ENCODE measurements at places on chromosomes 7 and 10.

DNA sequence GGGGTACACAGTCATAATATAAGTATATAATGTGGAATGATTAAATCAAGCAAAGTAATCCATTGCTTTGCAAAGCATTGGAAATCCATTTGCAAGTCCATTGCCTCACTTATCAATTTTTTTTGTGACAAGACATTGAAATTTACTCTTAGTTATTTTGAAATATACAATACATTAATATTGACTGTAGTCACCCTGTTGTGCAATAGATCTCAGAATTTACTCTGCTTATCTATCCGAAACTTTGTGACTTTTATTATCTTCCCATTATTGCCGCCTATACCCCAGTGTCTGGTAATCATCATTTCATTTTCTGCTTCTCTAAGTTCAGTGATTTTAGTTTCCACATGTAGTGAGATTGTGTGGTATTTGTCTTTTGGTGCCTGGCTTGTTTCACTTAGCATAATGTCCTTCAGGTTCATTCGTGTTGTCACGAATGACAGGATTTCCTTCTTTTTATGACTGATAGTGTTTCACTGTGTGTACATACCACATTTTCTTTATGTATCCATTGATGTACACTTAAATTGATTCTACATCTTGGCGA is 5.8 kb downstream of the MALRD1 start:
- DNase-seq = no peak

DNA sequence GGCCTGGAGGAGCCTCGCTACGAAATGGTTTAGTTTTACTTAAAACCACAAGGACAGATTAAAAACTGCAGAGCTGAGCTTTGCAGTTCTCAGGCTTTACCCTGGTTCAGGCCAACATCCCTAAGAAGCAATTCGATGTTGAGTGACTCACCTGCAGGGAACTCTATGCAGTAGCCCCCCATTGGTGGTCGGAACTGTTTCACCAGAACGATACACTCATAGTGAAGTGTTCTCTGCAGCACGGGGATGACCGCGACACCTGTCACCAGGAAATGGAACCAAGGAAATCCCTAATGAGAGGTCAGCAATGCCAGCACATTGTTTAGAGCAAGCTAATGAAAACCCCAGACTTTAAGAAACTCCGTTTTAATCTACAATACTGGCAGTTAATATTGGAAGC is 18.0 kb downstream of the NUDT5 start:
- DNase-seq = no peak

DNA sequence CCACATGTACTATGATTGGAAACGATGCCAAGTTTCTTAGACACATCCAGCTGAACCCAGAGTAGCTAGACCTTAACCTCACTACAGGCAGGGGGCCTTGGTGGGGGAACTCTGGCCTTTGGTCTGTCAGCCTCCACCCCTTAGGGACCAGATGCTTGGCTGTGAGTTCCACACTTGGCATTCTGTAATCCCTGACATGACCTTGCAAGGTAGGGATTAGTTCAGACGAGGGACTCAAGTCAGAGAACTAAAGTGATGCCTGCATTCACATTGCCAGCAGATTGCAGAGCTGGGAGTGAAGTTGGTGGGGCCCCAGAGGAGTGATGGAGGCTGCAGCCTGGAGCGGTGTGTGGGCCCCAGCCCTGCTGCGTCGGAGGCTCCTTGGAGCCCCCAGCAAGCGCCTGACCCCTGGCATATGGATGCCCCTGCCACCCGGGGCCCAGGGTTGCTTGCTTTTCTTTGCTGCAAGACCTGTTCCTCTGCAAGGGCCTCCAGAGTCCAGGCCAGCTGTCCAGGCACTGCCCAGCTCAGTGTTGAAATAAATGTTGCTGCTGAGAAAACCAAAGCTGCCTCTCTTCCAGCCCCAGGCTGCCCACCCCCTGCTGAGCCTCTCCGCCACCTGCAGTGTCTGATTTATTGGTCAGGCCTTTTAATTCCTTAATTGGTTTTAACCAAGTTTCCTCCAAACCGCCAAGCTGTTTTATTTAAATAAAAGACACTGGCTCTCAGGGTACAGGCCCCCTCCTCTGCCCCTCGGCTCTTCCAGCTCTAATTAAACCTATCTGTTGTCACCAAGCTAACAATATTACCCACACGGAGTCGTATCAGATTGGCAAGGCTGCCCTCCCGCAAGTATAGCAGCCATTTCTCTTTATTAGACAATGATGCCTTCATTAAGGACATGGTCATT is 4.7 kb downstream of the NPTX2 start:
- no peak for DNase-seq

DNA sequence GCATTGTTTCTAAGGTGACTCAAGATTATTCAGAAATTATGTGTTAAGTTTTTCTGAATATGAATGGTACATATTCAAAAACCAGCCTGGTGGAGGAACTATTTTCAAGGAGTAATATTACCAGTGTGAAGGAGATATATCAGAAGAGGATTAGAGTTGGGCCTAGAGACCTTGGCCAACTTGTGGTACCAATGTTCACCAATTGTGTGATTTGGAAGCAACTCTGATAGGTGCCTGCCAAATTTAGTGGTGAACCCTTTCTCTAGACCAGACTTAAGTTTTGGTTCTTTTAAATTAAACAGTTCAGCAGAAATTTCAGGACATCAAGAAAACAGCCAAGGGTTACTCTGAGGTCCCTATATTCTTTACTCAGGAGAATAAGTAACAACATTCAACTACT is 88.6 kb downstream of the RNLS start:
- DNase-seq = no peak
